ENCODE measurements at places on chromosomes 2 and 18. TPM values are rescaled to one million over a fixed set of nuclear protein-coding genes. Genes with fewer than 3 reads are reported as not detected.

HOXD11 gene
- not detected for total RNA-seq

SPDYA gene
- total RNA-seq, result 0.92 TPM

RAB17 gene
- total RNA-seq, result 0.55 TPM

RMDN2 gene
- total RNA-seq, result 1.8 TPM

All from endothelial cell of umbilical vein (primary cell).